Liver (tissue), 10 donors: ENCODE measurements at places on chromosomes 7 and 10. TPM values are rescaled to one million over a fixed set of nuclear protein-coding genes. Genes with fewer than 3 reads are reported as not detected.

GRCh38 chr10:106450966-106451365, 713.5 kb downstream of the SORCS1 start:
- no peaks in the 10 kb centered on the region for H3K27me3 ChIP-seq
- H3K4me1 ChIP-seq = no peaks in the 10 kb centered on the region
- H3K27ac ChIP-seq = no peak overlapping the region
- H3K4me3 ChIP-seq = no peak overlapping the region
- H3K36me3 ChIP-seq = no peaks in the 10 kb centered on the region

DNA sequence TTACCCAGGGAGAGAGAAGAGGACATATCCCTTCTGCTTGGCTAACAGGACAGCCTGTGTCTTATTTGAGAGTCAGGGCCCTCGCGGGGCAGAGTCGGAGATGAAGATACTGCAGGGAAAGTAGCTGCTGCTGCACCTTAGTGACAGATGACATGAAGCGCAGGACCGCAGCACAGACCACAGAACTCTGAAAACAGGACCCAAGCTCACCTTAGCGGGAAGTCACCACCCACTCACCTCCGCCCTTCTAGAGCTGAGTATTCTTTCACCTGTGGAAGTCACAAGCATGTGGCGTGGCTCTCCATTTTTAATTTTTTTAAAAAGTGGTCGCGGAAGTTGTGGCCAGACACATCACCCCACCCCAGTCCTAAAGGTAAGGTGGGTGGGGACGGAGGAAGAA, 191.4 kb downstream of the FAM107B start:
- no peaks in the 10 kb centered on the region for H3K27me3 ChIP-seq
- H3K27ac ChIP-seq = peak overlapping the region; percentile 36
- peaks cover 14% of the 10 kb centered on the region for H3K4me1 ChIP-seq
- H3K4me3 ChIP-seq = no peak overlapping the region
- no peaks in the 10 kb centered on the region for H3K36me3 ChIP-seq

GRCh38 chr10:8840356-8840755, 785.9 kb downstream of the GATA3 start:
- no peak overlapping the region for H3K27ac ChIP-seq
- H3K36me3 ChIP-seq = no peaks in the 10 kb centered on the region
- no peak for DNase-seq
- H3K27me3 ChIP-seq = no peaks in the 10 kb centered on the region
- H3K4me3 ChIP-seq = no peak overlapping the region

Gene GPRIN2
- 0.15 TPM for polyA plus RNA-seq

Gene HOXA6
- not detected for polyA plus RNA-seq
